ENCODE measurements at places on chromosomes 1 and 21. TPM values are rescaled to one million over a fixed set of nuclear protein-coding genes. Genes with fewer than 3 reads are reported as not detected.

TOE1 gene
- 16.9 TPM for total RNA-seq

NBPF10 gene
- 2.1 TPM for total RNA-seq

SHE gene
- total RNA-seq: not detected

DNA sequence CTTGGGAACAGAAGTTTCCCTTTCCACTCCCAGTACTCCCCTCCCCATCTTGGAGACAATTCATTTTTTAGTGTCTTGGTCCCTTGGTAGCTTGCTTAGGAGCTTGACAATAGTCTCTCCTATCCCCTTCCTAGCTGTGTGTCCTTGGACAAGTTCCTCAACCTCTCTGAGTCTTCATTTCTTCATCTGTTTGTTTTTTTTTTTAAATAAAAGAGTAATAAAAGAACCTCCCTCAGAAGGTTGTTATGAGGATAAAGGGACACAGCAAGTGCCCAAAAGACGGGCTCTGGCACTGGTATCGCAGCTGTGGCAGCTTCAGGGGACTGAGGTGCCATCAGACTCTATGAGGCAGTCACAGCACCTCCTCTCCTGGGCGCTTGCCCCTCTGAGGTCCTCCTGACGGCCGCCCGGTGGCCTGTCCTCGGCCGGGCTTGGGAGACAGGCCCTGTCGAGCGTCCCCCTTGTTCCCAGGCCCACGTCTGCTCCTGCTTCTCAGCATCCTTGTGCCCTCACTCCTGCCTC lies 689.2 kb downstream of the MATN1 start:
- H3K27me3 ChIP-seq: no peaks in the 10 kb centered on the region
- H3K27ac ChIP-seq: no peak overlapping the region
- DNase-seq: no peak
- H3K4me3 ChIP-seq: no peak overlapping the region
- no peaks in the 10 kb centered on the region for H3K36me3 ChIP-seq

SERPINC1 gene
- total RNA-seq: 0.34 TPM

BTBD19 gene
- 0.81 TPM for total RNA-seq

GRCh38 chr21:45622416-45623097 lies 21.0 kb upstream of the PCBP3 start:
- DNase-seq: no peak
- no peaks in the 10 kb centered on the region for H3K36me3 ChIP-seq
- H3K27ac ChIP-seq: no peak overlapping the region

LMX1A gene
- total RNA-seq: not detected

FAM110D gene
- total RNA-seq: not detected

DNA sequence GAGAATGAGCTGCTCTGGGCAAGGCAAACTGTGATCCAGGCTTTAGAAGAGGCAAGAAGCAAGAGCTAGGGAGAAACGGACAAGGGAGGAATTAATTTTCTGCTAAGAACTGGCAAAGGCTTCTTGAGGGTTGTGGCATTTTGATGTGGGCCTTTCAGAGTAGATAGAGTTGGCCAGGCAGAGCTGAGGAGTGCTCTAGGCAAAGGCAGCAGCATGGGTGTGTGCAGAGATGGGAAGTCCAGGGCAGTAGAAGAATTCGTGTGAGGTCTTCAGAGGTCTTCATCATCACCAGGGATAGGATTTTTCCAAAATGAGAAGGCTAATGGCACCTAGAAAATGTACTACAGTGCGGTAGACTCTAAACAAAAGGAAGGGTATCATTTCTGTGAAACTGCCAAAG lies 237.8 kb downstream of the LTN1 start:
- no peaks in the 10 kb centered on the region for H3K36me3 ChIP-seq
- no peak for DNase-seq
- H3K27me3 ChIP-seq: no peaks in the 10 kb centered on the region
- peak overlapping the region; percentile 43 for H3K27ac ChIP-seq

DNA sequence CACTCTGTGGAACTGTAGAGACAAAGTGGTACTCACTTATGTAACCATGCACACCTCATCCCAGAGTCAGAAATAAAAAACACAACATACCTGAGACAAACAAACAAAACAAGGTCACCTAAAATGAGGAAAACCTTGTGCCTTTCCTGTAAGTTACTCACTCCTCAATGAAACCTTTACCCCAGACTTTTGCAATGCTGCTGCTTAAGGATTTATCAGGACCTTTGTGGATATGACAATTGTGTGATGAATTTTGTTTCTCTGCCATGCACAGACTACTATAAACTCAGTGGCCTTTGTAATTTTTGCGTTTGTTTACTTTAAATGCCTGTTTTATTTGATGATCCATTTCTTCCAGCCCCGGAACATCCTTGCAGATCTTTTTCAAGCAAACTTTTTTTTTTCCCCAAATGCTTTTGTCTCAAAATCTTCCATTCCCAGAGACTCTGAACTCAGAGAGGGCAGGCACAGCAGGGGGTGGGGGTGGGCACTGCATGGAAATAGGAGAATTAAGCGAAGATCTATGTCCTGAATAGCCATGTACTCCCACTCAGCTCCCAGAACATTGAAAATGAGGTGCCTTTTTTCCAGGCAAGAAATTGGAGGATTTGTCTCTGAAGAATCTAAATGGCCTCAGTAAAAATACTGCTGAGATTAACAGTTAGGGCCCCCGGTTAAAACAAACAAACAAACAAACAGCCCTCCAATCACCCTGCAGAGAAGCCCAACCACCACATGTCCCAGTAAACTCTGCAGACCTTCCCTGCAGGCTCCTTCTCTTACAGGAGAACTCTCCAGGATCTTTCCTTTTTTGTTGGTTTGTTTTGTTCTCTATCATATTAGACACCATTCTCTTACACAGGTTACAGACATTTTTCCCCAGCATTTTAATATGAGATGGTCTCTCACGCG lies 22.6 kb upstream of the SIM2 start:
- H3K4me1 ChIP-seq: peaks cover 7% of the 10 kb centered on the region
- H3K4me3 ChIP-seq: no peak overlapping the region
- H3K36me3 ChIP-seq: no peaks in the 10 kb centered on the region

Measured in SJSA1 (cell line).